ENCODE measurements at places on chromosomes 7 and 10.
A peak's percentile ranks its signal among the peaks of the same experiment; 100 is the strongest.

DNA sequence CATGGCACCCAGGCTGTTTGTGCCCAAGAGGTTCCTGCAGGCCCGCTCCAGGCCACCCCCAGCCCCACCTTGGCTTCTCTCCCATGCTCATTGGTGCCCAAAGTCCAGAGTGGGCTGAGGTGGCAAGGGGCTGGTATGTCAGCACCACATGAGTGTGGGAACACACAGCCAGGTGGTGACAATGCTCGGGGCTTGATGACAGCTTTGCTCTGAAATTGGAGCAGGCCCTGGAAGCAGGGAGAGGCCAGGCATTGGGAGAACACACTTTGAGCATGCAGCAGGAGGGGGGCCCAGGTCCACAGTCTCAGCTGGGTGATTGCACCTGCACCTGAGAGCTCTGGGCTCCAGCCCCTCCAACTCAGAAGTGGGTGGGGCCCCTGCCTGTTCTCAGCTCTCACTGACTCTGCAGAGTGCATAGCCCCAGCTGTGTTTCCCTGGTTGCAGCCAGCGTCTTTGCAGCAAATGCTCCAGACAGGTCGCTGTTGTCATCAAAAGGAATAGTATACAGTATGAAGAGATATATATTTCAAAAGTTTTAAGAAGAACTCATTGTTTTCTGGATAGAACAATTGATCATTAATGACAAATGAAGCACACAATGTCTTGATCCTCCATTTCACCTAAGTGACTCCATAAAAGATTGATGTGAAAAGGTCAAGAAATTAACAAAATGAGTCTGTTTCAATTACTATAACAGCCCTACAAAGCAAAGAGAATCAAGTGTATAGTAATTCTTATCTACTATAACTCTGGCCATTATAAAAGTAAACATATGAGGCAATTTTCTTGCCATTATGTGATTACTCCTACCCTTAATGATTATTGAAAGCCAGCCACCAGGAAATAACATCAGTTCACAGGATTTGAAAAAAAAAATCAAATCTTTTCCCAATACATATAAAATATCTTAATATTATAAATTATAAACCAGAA is 848.1 kb downstream of the PCDH15 start:
- DNase-seq = no peak

GRCh38 chr10:6738112-6738768 is 158.2 kb upstream of the PRKCQ start:
- peak; percentile 54 for DNase-seq

- no peak for DNase-seq
Observed at GRCh38 chr10:113162960-113163359, 212.9 kb downstream of the TCF7L2 start.

GRCh38 chr10:72658696-72659400 is 33.0 kb upstream of the MICU1 start:
- DNase-seq = no peak

- DNase-seq = no peak
Observed at GRCh38 chr10:44066527-44067255, 318.2 kb downstream of the CXCL12 start.

Data from A673 (cell line).